ENCODE measurements at places on chromosomes 1 and 21.

- no peaks in the 10 kb centered on the region for H3K36me3 ChIP-seq
- no peak overlapping the region for H3K27ac ChIP-seq
- no peaks in the 10 kb centered on the region for H3K27me3 ChIP-seq
- DNase-seq = no peak
Observed at GRCh38 chr1:162389021-162389818, 7.7 kb downstream of the C1orf226 start.

GRCh38 chr1:206606867-206607266 is 5.4 kb downstream of the EIF2D start:
- H3K27ac ChIP-seq = no peak overlapping the region
- H3K4me3 ChIP-seq = no peak overlapping the region
- H3K27me3 ChIP-seq = no peaks in the 10 kb centered on the region
- peaks cover 64% of the 10 kb centered on the region for H3K36me3 ChIP-seq

- no peak overlapping the region for H3K4me3 ChIP-seq
- H3K27ac ChIP-seq = no peak overlapping the region
- H3K36me3 ChIP-seq = no peaks in the 10 kb centered on the region
- H3K4me1 ChIP-seq = peaks cover 18% of the 10 kb centered on the region
- DNase-seq = no peak
Observed at GRCh38 chr1:25640646-25641328, 24.2 kb downstream of the MAN1C1 start.

DNA sequence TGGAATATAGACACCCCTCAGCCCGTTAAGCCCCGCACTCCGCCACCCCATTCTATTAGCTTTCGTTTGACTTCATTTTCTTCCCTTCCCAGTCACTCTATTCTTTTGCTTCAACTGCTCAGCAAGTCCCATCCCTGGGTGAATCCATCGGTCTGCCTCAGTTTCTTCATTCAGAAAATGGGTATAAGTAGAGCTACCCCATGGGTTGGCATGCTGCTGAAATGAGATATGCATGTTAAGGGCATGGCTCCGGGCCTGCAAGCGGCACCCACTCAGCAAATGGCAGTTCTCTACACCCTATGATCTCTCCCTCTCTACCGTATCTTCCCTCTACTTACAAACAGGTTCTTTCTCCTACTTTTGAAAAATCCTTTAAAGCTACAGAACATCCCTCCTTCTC is 87.8 kb upstream of the IRF2BP2 start:
- no peaks in the 10 kb centered on the region for H3K36me3 ChIP-seq
- H3K4me1 ChIP-seq = peaks cover 5% of the 10 kb centered on the region
- H3K27ac ChIP-seq = no peak overlapping the region
- DNase-seq = no peak
- H3K4me3 ChIP-seq = no peak overlapping the region
- no peaks in the 10 kb centered on the region for H3K27me3 ChIP-seq
